Renal cortex interstitium (tissue), 15 donors: ENCODE measurements at places on chromosomes 1 and 21.

DNA sequence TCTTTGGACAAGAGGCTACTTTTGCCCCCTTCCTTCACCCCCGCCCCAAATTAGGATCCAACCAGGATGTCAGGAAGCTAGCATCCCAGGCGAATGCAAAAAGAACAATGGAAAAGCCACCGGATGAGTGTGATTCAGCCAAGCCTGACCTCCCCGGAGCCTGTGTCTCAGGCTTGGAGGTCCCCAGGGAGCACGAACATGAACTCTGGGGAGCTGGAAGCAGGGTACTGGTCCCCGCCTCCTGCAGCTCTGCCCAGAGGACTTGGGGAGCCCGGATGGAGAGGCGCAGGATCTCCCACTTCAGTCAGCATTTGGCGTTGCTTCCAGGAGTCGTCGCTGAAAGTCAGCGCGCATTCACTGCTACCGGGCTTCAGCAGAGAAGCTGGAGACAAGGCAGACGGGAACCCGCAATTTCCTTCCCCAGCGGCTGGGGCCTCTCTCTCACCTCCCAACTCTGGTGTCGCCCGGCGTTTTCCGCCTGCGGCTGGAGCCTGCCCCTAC is 1.8 kb upstream of the TBX15 start:
- no peak for DNase-seq

DNA sequence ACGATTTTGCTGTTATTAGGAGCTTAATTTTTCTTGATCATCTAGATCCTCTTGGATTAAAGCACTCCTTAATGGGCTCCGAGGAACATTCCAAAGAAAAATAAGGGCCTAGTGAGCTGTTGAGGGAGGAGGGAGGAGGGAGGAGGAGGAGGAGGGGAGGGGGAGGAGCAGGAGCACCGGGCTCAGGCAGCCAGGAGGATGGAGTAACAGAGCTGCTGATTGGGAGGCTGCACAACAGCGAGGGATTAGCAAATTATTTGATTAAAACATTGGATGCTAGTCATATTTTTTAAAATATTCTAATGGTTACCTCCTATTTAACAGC is 302.1 kb upstream of the RRP15 start:
- DNase-seq: no peak

GRCh38 chr1:85411567-85412305 is 53.2 kb downstream of the DDAH1 start:
- DNase-seq: no peak

DNA sequence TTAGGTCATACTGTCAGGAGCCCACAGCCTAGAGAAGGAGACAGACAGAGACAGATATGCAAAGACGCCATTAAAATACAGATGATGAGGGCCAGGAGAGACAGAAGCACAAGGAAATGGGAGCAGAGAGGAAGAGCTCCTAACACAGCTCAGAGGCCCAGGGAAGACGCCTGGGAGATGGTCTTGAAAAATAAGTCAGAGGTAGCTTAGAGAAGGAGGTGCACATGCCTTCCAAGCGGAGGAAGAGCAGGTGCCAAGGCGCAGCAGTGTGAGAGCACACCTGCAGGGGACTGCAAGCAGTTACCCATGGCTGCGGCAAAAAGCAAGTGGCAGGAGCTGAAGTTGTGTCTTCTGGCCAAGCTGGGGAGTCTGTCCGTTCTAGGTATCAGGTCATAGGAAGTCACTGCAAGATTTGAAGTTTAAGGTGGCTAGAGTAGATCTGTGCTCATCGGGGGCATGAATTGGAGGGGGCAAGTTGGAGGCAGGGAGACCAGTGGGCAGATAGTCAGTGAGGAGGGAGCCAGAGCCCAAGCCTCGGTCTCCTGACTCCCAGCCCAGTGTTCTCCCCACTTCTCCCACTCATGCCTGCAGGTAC is 1.3 kb upstream of the TRABD2B start:
- DNase-seq: no peak

- DNase-seq: no peak
These were observed 2.8 kb downstream of the SCNN1D start for GRCh38 chr1:1282998-1283397.

DNA sequence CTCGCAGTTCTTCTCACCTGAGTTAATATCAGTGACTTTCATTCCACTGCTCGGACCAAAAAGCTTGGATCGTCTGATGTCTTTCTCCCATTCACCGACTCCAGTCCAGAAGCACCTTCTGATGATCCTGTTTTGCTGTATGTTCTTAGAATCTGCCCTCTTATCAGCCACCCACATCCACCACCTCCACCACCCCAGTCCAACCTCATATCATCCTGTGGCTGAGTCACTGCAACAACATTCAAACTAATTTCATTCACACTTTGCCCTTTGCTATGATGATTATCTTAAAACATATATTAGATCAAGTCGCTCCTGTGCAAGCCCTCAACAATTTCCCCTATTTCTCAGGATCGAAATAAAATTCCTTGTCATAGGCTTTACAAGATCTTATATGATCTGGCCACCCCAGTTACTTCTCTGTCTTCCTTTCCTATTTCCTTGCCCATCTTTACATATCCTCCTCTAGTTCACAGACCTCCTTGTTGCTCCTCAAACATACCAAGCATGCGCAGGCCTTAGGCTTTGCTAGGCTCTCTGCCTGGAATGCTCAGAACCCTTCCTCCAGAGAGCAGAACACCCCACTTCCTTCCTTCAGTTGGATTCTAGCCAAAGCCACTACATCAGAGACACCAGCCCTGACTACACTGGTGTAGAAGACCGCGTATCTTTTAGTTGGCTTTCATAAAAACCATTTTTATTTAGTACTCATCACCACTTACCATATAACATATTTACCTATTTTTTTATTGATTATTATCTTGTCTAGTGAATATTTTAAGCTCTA is 335.7 kb upstream of the GREM2 start:
- no peak for DNase-seq

DNA sequence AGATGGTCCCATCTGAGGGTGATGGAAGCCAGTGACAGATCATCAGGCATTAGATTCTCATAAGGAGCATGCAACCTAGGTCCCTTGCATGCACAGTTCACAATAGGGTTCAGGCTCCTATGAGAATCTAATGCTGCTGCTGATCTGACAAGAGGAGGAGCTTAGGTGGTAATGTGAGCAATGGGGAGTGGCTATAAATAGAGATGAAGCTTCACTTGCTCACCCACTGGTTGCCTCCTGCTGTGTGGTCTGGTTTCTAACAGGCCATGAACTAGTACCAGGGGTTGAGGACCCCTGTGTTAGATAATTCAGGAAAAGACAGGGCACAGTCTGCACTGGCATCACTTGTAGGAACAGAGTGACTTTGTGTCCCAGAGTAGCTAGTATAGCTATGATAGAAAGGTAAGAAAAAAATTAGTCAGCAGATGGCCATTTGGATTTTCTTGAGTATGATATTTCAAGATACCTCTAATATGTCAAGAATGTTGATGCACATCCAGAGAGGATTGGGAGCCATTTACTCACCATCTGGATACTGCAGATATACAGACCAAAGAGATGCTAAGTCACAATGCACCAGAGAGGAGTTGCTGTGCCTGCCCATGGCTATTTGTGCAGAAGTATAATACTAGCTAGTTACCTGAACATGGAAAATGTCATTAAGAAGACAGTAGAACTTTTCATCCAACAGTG is 53.6 kb downstream of the ADCY10 start:
- DNase-seq: no peak

DNA sequence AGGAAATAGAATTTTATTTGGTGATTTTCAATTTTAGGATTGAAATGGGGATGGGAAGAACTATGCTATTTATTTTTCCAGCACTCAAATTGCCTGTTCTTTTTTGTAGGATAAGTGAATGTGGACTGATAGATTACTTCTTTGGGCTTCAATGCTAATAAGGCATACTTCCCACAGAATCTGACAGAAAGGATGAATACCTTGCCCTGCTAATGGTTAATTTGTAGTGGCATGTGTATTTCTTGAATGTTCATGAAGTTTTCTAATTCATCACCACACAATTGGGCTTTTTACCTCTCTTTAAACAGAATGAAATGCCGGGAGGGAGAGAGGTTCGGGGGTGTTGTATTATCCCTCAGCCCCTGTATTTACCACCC is 369.1 kb upstream of the ADGRL2 start:
- no peak for DNase-seq

- DNase-seq: no peak
These were observed 978 bp downstream of the PRDM15 start for GRCh38 chr21:41877901-41878830.

- no peak for DNase-seq
These were observed 51.8 kb upstream of the SLC16A1 start for GRCh38 chr1:113007706-113008364.

- no peak for DNase-seq
These were observed 228.5 kb upstream of the JUN start for GRCh38 chr1:59012378-59012777.

DNA sequence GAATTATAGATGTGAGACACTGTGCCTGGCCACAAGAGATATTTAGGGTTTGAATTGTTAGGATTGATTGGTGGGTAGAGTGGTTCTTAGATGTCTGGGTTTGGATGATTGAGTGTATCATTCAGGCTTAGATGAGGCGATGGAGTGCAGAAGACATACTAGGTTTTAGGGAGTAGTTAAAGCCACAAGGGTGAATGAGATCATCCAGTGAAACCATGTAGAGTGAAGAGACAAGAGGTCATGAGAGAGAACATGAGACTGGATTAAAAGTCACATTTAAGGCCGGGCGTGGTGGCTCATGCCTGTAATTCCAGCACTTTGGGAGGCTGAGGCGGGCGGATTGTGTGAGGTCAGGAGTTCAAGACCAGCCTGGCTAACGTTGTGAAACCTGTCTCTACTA is 37.2 kb downstream of the ZFYVE9 start:
- no peak for DNase-seq

DNA sequence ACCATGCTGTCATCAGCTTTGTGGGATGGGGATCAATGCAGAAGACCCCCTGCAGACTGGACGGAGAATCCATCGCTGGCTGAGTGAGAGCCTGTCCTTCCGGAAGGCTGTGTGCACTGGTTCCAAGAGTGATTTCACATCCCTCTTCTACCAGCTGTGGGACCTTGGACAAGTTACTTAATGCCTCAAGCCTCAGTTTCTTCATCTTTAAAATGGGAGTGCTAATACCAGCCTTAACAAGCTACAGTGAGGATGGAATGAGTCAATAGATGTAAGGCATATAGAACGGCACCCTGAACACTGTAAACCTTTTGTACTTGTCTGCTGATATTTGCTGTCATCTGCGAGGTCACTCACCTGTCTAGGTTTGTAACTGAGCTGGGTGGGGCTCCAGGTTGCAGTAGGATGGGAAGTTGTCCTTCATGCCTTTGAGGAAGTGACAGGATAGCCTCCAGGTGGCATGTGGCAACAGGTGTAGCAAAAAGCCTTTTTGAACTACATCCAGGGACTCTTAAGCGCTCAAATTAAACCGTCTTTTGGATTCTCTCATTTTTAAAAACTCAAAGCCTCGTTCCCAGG is 27.5 kb downstream of the TMEM51 start:
- no peak for DNase-seq

GRCh38 chr1:77686796-77687518 is 4.5 kb upstream of the ZZZ3 start:
- no peak for DNase-seq

GRCh38 chr1:226672339-226672762 is 66.7 kb downstream of the ITPKB start:
- DNase-seq: no peak

- no peak for DNase-seq
These were observed 357 bp upstream of the TXLNA start for GRCh38 chr1:32179193-32179442.

GRCh38 chr1:212586206-212587015 is 22.1 kb upstream of the ATF3 start:
- DNase-seq: no peak

- no peak for DNase-seq
These were observed 115.2 kb downstream of the LRRC40 start for GRCh38 chr1:70090141-70090540.

DNA sequence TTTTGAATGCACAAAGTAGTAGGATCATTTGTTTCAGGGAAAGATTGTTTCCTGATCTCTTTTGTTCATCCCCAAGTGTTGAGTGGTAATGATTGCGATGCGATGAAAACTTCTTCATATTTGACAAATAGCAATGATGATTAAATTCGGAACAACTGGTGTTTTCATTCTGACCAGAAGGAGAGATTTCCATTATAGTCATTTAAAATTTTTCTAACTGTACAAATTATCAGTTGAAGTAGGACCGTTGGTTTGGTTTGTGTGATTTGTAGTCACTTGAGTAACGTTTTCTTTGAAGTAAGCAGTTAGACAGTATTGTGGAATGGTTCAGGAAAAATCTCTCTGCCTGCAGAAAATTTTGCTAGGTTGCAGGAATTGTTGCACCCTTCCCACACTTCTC is 5.9 kb downstream of the NFYC start:
- DNase-seq: no peak

- no peak for DNase-seq
These were observed 3.4 kb downstream of the HMGN1 start for GRCh38 chr21:39345440-39345839.

DNA sequence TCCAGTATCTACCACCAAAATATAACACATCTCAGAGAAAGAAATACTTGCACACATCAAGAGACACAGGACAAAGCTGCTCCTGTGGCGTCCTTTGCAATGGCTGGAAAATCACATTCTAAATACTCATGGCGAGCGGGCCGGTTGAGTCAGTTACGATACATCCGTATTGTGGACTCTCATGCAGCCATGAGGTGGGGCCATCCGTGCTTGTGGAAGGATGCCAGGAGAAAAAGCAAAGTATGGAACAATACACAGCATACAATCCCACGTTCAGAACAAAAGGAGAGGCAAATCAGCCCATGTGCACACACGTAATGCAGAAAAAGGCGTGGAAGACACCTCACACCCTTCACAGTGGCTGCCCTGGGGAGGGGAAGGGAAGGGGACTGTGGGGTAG is 13.1 kb downstream of the ATP13A2 start:
- no peak for DNase-seq

- DNase-seq: no peak
These were observed 206.6 kb downstream of the APP start for GRCh38 chr21:25964015-25964414.

DNA sequence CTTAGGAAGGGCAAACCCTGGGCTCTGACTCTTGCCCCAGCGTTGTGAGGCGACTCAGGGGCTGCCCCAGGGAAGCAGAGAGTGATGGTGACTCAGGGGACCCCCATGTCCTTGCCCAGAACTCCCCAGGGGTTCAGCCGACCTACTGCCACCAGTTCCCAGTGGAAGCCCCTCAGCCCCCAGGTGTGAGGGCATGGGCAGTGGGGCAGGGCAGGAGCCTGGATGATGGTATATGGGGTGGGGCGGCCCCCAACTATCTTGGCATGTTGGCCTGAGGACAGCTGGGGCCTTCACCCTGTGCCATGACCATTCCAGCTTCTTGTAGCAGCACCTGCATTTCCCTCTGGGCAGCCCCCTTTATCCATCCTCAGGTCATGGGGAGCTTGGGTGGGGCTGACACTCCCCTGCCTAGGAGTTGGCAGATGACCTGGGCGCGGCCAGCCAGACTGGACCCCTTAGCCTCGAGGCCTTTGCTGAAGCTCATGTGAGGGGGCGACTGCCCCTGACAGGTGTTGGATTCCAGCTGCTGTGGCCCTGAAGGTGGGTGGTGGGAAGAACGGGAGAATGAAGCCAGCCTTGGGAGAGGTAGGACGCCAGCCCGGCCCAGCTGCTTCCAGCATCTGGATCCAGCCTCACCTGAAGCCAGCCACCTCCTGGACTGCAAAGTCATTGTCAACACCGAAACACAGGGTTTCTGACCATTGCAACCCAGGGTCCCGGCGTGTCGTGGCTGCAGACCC is 1.8 kb upstream of the FNDC10 start:
- DNase-seq: no peak

GRCh38 chr1:91712981-91713841 is 172.7 kb downstream of the TGFBR3 start:
- no peak for DNase-seq
